Activated CD8-positive, alpha-beta T cell treated with anti-CD3 and anti-CD28 coated beads for 36 hours (primary cell): ENCODE measurements at places on chromosomes 12 and 14. TPM values are rescaled to one million over a fixed set of nuclear protein-coding genes. Genes with fewer than 3 reads are reported as not detected.

DNA sequence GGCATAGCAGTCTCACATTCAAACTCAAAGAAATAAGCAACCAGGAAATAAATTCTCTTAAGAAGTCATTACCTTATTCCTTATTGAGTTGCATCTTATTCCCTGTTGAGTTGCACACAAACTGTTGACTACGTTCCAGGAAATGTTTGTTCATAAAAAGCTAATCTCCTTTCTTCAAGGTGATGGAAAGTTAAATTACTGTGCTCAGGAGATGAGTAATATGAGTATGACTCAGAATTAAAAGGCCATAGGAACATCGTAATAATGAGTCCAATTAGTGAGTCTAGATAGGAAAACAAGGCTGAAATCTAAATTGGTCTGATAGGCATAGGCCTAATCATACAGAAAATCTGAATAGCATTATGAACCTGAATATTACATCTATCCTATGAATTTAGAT, 203.1 kb downstream of the SLC2A13 start:
- H3K4me3 ChIP-seq = no peak overlapping the region
- H3K27ac ChIP-seq = no peak overlapping the region
- no peaks in the 10 kb centered on the region for H3K27me3 ChIP-seq

GRCh38 chr12:25253371-25254068, 2.8 kb upstream of the KRAS start:
- H3K36me3 ChIP-seq = peaks cover 3% of the 10 kb centered on the region
- no peaks in the 10 kb centered on the region for H3K27me3 ChIP-seq
- H3K27ac ChIP-seq = no peak overlapping the region

DNA sequence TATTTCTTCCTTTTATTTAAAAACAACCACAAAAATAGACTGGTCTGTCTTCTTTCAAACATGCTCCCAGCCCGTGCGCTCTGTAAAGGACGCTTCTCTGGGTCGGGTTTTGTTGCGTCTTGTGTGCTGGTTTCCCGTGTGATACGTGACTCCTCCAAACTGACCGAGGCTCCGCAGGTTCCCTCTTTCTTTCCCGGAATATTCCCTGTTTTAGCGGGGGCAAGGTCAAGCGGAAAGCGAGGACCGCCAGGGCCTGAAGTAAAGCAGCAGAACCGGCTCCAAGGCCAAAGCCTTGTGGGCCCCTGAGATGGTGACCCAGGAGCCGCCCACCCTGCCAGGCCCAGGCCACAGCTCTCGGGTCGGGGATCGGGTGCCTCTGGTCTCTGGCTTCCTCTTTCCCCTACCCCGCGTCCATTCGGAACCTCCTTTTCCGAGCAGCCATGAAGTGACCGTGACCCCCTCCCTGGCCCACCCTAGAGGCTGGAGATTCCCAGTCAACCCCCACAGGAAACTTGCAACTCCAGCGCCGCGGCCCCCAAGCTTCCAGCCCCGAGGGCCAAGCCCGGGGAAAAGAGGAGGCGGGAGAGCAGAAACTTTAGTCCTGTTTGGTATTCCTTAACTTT, 885 bp upstream of the HOXC10 start:
- H3K4me3 ChIP-seq = no peak overlapping the region
- H3K4me1 ChIP-seq = peaks cover 17% of the 10 kb centered on the region
- no peak overlapping the region for H3K27ac ChIP-seq
- no peak for DNase-seq

DNA sequence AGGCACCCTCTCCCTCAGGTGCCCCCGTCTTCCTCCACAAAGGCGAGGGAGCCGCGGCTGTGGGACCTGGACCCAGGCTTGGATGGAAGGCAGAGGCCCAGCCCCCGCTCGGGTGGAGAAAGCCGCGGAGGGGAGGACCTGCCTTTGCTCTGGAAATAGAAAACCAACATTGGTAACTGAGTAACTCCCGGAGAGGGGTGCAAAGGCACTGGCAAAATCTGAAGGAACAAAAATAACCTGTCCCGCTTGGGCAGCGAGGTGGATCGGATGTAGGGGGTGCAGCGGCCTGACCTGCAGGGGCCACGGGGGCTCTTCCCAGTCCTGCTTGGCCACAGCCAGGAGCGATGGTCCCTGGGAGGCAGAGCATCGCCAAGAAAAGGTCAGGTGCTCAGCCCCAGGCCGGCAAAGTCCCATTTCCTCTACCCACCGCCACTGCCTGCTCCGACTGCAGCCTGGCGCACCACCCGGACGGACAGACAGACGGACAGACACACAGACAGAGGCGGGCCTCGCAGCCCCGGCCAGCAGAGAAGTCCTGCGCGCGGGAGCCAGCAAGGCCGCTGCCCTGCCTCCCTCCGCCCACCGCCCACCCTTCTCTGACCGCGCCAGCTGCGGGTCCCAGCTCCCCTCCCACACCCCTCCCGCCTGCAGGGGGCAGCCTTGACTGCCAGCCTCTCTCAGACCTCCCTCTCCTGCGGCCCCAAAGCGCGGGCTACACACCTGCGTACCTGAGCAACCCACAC, 21.4 kb upstream of the TMEM106C start:
- H3K4me3 ChIP-seq = no peak overlapping the region
- peak; percentile 71 for DNase-seq
- H3K36me3 ChIP-seq = no peaks in the 10 kb centered on the region
- peaks cover 24% of the 10 kb centered on the region for H3K27me3 ChIP-seq

GRCh38 chr12:131785763-131786330, 42.3 kb upstream of the MMP17 start:
- H3K27ac ChIP-seq = no peak overlapping the region
- no peak overlapping the region for H3K4me3 ChIP-seq
- no peaks in the 10 kb centered on the region for H3K27me3 ChIP-seq
- DNase-seq = no peak
- H3K36me3 ChIP-seq = peaks cover 32% of the 10 kb centered on the region

DNA sequence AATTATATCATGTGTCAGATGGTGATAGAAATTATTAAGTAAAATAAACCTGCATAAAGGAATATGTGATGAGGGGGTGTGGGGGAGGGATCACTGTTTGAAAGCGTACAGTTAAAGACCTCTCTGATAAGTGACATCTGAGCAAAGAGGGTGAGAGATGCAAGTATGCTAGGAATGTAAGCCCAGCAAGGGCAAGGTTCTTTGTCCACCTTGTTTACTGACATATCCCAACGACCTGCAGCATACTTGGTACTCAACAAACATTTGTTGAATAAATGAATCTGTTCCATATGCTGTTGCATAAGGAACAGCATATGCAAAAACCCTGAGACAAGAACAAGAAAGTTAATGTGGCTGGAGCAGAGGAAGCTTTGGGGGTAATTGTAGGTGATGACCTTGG, 12.0 kb upstream of the MDM1 start:
- no peak overlapping the region for H3K4me3 ChIP-seq
- H3K27ac ChIP-seq = no peak overlapping the region
- H3K4me1 ChIP-seq = peaks cover 11% of the 10 kb centered on the region
- no peak for DNase-seq
- H3K27me3 ChIP-seq = no peaks in the 10 kb centered on the region

- H3K27ac ChIP-seq = no peak overlapping the region
- H3K4me3 ChIP-seq = no peak overlapping the region
- DNase-seq = peak; percentile 15
- no peaks in the 10 kb centered on the region for H3K4me1 ChIP-seq
- no peaks in the 10 kb centered on the region for H3K27me3 ChIP-seq
These were observed 139.7 kb downstream of the TTLL5 start for GRCh38 chr14:75800792-75801191.

- H3K4me3 ChIP-seq = no peak overlapping the region
- no peaks in the 10 kb centered on the region for H3K27me3 ChIP-seq
- no peak for DNase-seq
These were observed 43.9 kb downstream of the RAB35 start for GRCh38 chr12:120072472-120073249.

DNA sequence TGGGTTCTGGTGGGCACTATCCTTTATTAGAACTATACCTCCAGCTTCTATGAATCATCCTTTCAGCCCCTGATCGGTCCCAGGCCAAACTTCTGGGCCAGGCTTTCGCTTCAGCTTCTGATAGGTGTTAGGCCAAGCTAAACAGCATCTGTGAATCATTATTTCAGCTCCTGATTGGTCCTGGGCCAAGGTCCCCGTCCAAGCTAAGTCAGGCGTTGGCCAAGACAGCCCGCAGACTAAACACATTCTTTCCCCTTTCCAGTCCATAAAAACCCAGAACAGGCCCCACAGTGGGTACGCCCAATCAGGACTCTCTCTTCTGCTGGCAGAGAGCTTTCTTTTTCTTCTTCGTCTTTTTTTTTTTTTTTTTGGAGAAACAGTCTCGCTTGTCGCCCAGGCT, 1808.9 kb upstream of the SEL1L start:
- no peak for DNase-seq
- H3K4me1 ChIP-seq = no peaks in the 10 kb centered on the region
- no peak overlapping the region for H3K27ac ChIP-seq
- no peak overlapping the region for H3K4me3 ChIP-seq
- no peaks in the 10 kb centered on the region for H3K27me3 ChIP-seq

DNA sequence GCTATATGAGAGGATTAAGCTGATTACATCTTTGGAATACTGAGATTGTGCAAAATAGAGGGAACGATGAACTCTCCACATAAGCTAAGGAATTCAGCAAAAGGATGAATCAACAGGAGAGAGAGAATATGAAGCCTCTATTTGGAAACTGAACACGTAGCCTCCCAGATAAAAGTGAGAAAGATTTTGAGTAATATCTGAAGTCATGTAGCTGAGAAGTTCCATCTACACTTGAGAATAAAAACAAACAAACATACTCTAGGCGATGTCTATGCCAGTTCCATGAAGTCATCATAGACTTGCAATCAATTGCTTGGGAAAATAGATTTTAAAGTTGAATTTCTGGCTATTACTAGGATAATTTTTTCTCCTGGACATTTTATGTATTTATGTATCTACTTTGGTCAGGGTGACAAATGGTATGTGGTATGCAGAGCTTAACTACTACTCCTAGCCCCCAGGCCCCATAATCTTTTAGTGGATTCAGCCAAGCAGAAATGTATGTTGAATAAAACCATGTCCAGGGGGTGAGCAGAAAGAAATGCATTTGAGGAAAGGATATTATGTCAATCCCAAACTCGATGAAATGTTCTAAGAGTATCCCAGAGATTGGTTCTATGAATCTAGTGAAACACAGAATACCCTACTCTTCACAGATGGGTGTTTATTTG, 627.4 kb downstream of the DIO2 start:
- H3K36me3 ChIP-seq = no peaks in the 10 kb centered on the region
- no peaks in the 10 kb centered on the region for H3K27me3 ChIP-seq
- H3K27ac ChIP-seq = no peak overlapping the region
- H3K4me3 ChIP-seq = no peak overlapping the region
- no peak for DNase-seq

GRCh38 chr12:38689195-38689594, 216.2 kb downstream of the CPNE8 start:
- DNase-seq = no peak
- H3K4me3 ChIP-seq = no peak overlapping the region
- no peaks in the 10 kb centered on the region for H3K4me1 ChIP-seq
- H3K36me3 ChIP-seq = no peaks in the 10 kb centered on the region
- H3K27ac ChIP-seq = no peak overlapping the region

- DNase-seq = peak; percentile 58
- H3K4me3 ChIP-seq = peak overlapping the region; percentile 90
These were observed 386 bp downstream of the HDAC7 start for GRCh38 chr12:47819138-47819895.

DNA sequence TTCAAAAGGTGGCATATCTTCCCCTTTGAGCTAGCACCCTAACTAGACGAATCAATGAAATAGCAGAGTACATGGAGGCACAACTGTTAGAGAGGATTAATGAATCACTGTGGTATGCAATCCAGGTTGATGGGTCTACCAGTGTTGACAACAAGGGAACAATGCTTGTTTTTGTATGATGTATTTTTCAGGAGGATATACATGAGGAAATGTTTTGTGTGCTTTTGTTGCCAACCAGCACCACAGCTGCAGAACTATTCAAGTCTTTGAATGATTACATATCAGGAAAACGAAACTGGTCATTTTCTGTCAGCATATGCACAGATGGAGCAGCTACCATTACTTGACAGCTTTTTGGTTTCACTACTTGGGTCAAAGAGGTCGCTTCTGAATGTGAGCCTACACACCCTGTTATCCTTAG, 142.6 kb downstream of the GPHN start:
- H3K27me3 ChIP-seq = no peaks in the 10 kb centered on the region
- no peak for DNase-seq
- H3K36me3 ChIP-seq = peaks cover 5% of the 10 kb centered on the region

KRT78 gene
- not detected for total RNA-seq

SLC10A1 gene
- total RNA-seq = not detected

GPR33 gene
- not detected for total RNA-seq

ADAM21 gene
- total RNA-seq = 0.29 TPM

SLC24A4 gene
- total RNA-seq = not detected
